CD4-positive, alpha-beta T cell treated with Interleukin-6 at 100 ng/mL for 8 hours (primary cell): ENCODE measurements at places on chromosomes 2 and 18.

DNA sequence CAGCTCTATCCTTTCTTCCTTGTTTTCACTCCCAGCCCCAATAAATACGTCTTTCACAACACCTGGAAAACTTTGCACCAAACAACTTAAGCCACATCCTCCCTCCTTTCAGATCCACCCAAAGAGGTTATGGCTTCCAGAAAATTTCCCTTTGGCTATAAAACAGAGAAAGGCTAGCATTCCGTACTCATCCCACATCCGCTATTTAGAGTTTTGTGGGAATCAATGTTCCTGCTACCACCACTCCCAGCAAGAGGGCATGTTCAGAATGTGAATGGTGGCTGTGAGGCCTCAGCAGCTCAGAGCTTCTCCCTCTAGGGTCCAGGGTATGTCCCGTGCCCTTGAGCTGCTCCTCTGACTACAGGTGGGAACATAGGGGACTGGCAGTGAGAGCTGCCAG lies 214.6 kb downstream of the NCK2 start:
- DNase-seq = no peak

- DNase-seq = peak; percentile 19
Measured at GRCh38 chr2:45889053-45889452, 237.6 kb downstream of the PRKCE start.

DNA sequence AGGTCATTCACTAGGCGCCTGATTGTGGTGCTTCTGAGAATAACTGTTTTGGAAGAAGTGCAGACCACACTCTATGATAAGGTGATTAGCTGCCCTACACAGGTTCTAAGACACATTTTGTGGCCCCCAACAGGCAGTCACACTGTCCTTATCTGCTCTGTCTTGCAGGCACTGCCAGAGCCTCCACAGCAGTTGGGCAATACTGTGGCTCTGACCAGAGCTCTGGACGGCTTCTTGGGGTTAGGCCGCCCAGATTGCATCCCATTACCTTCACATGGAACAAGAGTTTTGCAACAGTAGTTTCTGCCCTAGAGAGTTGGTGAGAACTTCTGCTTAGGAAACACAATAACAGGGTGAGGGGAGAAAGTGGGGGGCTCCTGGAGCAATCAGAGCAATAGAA lies 22.7 kb downstream of the RUFY4 start:
- DNase-seq = no peak

DNA sequence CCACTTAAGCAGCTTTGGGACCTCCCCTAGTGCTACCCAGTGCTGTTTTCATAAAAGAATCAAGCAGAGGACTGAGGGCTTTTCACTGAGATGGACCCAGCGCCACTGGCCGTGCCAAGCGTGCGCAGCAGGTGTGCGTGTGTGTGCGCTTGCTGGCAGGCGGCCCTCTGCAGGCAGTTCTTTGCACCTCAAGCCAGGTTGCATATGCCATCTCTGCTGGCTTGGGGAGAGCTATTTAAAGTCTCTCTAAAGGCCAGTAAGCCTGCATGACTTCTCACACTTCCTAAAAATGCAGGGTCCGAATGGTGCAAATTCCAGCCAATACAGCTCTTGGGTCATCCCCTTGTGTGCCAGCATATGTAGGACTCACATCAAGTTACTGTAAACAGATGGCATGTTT lies 255.5 kb downstream of the RNF152 start:
- DNase-seq = no peak

DNA sequence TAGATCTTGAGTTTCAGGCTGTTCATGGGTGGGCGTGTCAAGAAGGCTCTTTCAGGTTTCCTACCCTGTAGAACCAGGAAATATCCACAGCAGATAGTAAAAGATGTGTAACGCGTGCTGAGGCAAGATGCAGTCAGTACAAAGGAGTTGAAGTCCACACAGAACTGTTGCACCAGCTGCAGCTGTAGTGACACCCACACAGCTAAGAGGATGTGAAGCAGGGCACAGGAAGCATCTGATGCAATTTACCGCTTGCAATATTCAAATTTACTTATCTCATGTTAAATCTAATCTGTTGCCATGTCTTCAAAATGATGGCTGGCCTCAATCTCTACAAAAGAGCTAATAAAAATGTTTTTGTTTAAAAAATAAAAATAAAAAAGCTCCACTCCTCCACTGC lies 132.8 kb downstream of the ARHGAP15 start:
- DNase-seq = peak; percentile 71

DNA sequence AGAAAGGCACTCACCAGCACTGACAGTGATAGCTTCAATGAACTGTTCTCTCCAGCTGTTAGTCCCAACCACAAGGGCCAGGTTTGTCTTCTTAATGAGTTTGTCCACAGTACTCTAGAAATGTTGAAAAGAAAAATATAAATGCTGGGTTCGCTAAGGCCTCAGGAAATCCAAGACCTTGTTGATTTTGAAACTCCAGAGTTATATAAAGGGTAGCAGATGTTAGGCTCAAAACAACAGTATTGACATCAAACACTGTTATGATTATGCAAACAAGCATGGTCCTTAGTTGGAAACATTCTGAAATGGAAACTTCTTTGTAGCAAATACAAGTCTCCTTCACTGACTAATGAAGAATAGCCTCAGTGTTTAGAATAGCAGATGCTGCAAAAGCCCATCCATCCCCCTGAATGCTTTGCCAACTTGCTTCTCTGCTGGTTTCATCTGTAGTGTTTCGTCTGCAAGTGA lies 291.1 kb downstream of the SLC8A1 start:
- DNase-seq = no peak

- DNase-seq = no peak
Measured at GRCh38 chr2:102072741-102073140, 69.8 kb upstream of the IL1R1 start.

- DNase-seq = no peak
Measured at GRCh38 chr2:26245810-26246209, 1.1 kb downstream of the HADHB start.

- DNase-seq = no peak
Measured at GRCh38 chr2:69177785-69178636, 165.0 kb downstream of the ANTXR1 start.

- DNase-seq = no peak
Measured at GRCh38 chr18:24868760-24869237, 408.4 kb downstream of the HRH4 start.

DNA sequence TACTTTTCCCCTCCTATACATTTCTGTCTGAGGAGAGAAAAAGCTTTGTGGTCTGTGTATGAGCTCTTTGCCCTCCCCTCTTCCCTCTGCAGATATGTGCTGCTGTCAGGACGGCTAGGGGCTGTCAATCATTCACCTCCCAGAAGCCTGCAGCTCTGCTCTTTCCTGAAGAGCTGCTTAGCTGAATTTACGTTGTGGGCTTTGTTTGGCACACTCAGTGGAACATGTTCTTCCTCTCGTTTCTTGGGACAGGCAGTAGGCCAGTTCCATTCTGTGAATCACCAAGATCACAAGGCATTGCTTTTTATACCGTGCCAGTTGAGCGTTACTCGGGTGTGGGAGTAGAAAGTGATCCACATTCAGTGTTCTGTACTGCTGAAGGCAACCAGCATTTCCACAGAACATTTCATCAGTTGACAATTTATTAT lies 136.7 kb downstream of the LAMA3 start:
- no peak for DNase-seq

- DNase-seq = no peak
Measured at GRCh38 chr2:23814963-23815362, 112.0 kb downstream of the ATAD2B start.

DNA sequence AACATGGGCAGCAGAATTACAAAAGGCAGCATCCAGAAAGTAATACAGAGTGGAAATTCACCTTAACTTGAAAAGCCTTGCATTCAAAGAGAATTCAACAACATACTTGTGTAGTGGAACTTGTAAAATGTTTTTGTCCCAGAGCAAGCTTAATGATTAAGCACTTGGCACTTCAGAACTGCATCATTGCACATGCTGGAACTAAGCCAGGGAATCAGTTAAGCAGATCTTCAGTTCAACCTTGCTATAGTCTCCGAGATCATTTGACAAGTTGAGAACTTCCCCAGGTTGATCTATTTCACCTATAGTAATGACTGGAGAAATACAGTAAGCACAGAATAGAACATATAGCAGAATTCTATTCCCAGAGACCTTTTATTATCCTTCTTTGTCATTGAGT lies 1337.2 kb upstream of the NXPH2 start:
- DNase-seq = no peak

- DNase-seq = no peak
Measured at GRCh38 chr2:134869946-134870736, 31.7 kb downstream of the ACMSD start.

DNA sequence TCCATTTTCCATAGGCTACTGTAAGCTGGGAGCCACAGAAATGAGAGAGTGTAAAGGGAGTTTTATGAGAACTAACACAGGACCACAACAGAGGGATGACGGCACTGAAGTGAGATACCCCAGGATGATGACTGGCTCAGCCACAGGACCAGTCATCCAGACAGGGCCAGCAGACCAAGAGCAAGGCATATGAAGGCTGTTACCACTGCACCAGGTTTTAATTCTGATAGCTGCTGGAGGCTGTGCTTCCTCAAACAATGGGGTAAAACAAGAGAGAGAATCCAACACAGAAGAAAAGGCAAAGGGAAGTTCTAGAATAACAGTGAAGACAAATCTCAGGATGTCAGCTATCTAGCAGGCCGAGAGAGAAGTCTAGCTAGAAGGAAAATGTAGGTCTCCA lies 94.9 kb downstream of the BCL2 start:
- no peak for DNase-seq
